Foreskin keratinocyte (primary cell): ENCODE measurements at places on chromosomes 11 and 22.
A peak's percentile ranks its signal among the peaks of the same experiment; 100 is the strongest.

- no peak for DNase-seq
Observed at GRCh38 chr11:75547617-75548058, 14.4 kb upstream of the SERPINH1 start.

DNA sequence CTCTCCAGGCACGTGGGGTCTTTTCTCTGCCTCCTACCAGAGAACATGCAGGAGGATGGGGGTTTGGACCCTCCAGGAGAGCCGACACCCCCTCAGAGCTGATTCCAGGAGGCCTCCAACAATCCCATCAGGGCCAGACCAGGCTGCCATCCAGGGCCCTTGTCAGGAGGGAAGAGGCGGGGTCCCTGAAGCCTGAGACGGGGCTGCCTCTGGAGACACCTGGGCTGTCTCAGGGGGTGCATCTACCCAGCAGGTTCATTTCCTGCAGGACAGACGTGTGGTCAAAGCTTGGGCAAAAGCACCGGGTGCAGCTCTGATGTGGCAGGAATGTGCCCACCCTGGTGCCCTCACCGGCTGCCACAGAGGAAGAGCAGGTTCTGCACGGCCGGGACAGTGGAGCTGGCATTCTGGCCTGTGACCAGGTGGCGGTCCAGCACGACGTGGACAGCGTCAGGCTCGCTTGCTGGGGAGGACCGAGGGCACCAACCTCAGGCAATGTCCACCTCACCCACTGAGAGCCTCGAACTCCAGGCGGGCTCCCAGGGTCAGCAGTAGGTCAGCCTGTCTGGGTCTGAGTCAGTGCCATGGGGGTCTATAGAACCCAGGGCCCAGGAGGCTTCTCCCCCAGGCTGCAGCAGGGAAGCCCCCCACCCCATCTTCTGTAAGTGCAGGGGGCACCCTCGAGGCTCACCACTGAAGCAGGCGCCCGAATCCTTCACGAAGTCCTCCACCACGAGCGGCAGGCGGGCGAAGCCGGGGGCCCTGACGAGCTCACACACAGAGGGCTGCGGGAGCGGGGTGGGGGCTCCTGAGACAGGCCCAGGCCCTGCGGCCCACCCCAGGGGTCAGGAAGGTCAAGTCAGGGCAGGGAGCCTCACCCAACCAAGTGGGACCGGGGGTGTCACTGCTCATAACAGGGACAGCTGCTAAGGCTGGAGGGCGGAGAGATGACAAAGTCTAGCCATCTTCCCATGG, 6.4 kb downstream of the GATD1 start:
- no peak for DNase-seq

- no peak for DNase-seq
Observed at GRCh38 chr11:77630157-77630710, 7.4 kb downstream of the CLNS1A start.

DNA sequence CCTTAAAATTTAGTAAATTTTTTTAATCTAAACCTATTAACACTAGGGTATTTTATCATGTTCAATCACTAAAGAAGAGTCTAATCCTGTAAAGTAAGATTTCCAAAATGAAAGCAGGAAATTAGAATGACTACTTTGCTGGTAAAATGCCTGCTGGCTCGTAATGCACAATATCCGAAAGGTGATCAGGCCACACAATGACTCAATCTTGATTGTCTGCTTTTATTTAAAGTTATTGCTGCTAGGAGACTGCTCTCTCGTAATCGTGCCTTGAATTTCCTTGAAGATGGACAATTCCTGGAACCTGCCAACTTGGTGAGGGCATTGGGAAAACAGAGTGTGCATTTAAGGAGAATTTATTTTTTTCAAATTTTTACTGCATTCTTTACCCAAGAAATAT, 1786.5 kb upstream of the RAG2 start:
- DNase-seq, result peak; percentile 67

- DNase-seq, result no peak
Observed at GRCh38 chr11:65151331-65151899, 17.1 kb upstream of the SYVN1 start.

GRCh38 chr11:58914821-58915543, 24.3 kb upstream of the GLYATL1 start:
- peak; percentile 32 for DNase-seq

DNA sequence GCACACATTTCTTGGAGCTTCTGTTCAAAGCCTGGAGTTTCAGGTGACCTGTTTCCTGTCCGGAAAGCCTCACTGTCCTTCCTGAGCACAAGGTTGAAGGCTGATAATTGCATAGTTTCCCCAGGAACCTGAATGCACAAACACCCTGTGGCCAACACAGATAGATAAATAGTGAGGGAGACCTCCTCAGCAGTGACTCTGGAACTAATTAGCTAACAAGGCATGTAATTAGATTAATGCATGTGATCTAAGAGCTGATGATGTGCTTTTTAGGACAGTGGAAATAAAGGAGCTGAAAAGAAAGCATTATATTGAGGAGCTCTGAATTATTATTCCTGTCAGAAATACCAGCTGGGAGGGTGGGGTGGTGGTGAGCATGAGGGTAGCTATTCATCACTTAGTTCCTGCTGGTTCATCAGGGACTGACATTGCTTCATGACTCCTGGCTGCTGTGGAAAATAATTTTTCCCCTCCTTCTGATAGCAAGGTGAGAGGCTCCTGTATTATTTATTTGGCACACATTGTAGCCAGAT, 101.1 kb downstream of the NELL1 start:
- DNase-seq, result no peak

DNA sequence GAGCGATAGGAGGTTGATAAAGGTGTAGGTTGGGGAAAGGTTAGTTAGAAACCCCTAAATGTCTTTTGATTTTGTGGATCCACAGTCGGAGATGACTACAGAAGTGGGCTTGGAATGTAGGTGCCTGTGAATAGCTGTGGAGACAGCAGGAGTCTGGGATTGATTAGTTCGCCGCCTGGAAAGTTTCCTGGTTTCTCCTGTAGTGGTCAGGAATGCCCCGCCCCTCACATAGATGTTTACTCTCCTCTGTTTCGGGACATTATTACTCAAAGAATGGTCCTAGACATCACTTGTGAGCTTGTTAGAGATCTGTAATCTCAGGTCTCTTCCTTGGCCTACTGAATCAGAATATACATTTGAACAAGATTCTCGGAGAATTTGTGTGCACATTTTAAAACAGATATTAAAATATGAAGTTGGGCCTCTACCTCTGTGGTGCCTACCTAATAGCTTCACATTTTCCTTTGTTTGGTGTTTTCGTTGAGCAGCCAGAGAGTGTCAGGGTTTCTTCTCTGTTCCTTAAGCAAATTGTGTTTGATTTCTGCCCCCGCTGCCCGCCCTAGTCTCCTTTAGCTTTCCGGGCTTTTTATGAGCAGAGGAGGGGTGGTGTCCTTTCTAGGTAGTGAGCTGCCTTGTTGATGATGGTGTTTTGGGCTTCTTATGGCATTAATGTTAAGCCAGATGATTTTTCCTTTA, 89.4 kb downstream of the PPP6R3 start:
- no peak for DNase-seq

DNA sequence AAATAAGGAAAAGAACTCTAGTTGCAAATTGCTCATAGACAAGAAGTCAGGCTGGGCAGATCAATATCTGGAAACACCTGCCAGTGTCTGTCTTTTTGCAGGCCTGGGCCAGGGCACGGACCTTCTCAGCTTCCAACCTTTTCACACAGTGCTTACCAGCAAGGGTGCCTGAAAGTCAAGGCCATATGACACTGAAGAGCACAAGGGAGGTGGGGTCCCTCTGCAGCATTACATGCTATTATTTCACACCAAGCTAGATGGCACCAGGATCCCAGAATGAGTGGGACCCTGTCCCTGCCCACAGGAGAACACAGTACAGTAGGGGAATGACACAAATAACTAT, 5.9 kb upstream of the PEX26 start:
- no peak for DNase-seq

DNA sequence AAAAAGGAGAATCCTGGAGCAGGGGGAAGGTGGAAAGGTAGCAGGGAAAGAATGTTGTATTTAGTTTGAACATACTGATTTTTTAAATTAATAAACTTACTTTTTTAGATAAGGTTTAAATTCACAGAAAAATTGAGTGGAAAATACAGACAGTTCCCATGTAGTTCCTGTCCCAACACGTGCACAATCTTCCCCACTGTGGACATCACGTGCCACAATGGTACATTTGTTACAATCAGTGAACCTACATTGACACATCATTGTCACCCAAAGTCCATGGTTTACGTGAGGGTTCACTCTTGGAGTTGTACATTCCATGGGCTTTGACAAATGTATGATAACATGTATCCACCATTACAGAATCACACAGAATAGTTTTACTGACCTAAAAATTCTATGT, 10.5 kb upstream of the PICALM start:
- DNase-seq, result no peak
